ENCODE measurements at places on chromosomes 6 and 20. TPM values are rescaled to one million over a fixed set of nuclear protein-coding genes. Genes with fewer than 3 reads are reported as not detected.
A peak's percentile ranks its signal among the peaks of the same experiment; 100 is the strongest.

Gene RFX6
- total RNA-seq, result not detected

Gene FILIP1
- total RNA-seq, result 3.3 TPM

Gene RAD21L1
- total RNA-seq, result 3.0 TPM

Gene PPP1R16B
- 1.3 TPM for total RNA-seq

DNA sequence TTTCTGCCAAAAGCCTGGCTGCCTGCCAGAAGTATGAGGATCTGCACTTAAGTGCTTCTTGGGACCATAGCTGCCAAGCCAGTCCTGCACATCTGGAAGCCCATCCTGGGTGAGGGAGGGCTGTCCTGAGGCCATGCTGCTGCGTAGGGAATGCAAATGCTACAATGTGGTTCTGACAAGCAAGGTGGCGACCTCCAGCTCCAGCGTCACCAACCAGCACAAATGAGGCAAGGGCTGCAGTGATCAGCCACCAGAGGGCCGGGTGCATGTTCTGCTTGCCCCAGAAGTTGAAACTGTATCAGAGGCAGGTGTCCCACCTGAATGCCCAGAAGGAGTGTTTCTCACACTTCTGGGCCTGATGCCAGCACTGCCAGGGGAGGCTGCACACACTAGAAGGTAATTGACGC lies 99.1 kb upstream of the KCNQ5 start:
- no peaks in the 10 kb centered on the region for H3K36me3 ChIP-seq
- no peak for DNase-seq
- H3K27ac ChIP-seq, result no peak overlapping the region
- no peaks in the 10 kb centered on the region for H3K4me1 ChIP-seq
- no peak overlapping the region for H3K4me3 ChIP-seq
- H3K27me3 ChIP-seq, result no peaks in the 10 kb centered on the region

DNA sequence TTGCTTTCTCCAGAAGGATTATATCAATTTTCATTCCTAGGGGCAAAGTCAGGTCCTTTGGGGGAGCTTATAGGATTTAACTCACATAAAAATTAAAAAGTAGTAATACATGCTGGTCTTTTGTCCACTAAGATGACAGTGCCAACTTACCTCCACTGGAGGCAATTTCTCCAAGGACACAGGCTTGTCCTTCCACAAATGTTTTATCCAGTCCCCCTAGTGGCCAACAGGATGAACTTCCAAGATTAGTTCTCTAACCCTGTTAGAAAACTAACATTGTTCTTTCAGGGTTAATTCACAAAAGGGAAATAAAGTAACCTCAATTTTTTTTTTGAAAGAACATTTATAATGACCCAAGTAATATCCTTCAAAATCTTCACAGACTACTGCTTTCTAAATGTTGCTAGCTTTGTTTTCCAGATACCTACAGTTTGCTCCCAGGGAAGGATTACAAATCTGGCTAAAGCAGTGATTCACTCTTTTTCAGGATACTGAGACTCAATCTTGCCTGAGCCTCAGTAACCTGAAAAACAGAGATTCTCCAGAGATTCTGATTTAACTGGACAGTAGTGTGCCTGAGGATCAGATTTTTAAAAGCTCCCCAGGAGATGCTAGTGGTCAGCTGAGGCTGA lies 31.7 kb upstream of the UBR2 start:
- no peaks in the 10 kb centered on the region for H3K27me3 ChIP-seq
- peak; percentile 24 for DNase-seq
- no peak overlapping the region for H3K4me3 ChIP-seq
- no peak overlapping the region for H3K27ac ChIP-seq

DNA sequence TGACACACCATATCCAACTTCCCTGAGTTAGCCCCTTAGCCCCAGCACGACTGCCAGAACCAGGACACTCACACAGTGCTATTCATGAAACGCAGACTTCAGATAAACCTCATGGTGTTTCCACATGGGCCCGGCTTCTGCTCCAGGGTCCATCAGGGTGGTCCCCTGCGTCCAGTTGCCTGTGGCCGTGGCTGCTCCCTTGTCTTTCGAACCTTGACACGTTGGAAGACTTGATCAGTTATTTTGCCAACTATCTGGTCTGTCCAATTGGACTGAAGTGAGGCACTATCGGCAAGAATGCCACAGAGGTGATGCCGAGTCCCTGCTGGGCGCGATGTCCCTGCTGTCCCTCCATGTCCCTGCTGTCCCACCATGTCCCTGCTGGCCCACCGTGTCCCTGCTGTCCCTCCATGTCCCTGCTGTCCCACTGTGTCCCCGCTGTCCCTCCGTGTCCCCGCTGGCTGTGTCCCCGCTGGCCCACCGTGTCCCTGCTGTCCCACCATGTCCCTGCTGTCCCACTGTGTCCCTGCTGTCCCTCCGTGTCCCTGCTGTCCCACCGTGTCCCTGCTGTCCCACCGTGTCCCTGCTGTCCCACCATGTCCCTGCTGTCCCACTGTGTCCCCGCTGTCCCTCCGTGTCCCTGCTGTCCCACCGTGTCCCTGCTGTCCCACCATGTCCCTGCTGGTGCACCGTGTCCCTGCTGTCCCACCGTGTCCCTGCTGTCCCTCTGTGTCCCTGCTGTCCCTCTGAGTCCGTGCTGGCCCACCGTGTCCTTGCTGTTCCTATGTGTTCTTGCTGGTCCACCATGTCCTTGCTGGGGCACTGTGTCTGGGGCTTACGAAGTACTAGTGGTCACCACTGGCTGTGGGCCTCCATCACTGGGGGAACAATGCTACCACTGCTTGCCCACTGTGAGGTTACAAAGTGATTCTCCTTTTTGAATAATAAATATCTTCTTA lies 251.4 kb downstream of the DLL1 start:
- H3K4me1 ChIP-seq, result no peaks in the 10 kb centered on the region
- H3K27me3 ChIP-seq, result no peaks in the 10 kb centered on the region
- no peak for DNase-seq
- no peak overlapping the region for H3K4me3 ChIP-seq
- no peak overlapping the region for H3K27ac ChIP-seq

- DNase-seq, result no peak
- H3K36me3 ChIP-seq, result no peaks in the 10 kb centered on the region
- no peaks in the 10 kb centered on the region for H3K27me3 ChIP-seq
- H3K4me3 ChIP-seq, result no peak overlapping the region
Measured at GRCh38 chr20:45817376-45818194, 5.1 kb downstream of the UBE2C start.

DNA sequence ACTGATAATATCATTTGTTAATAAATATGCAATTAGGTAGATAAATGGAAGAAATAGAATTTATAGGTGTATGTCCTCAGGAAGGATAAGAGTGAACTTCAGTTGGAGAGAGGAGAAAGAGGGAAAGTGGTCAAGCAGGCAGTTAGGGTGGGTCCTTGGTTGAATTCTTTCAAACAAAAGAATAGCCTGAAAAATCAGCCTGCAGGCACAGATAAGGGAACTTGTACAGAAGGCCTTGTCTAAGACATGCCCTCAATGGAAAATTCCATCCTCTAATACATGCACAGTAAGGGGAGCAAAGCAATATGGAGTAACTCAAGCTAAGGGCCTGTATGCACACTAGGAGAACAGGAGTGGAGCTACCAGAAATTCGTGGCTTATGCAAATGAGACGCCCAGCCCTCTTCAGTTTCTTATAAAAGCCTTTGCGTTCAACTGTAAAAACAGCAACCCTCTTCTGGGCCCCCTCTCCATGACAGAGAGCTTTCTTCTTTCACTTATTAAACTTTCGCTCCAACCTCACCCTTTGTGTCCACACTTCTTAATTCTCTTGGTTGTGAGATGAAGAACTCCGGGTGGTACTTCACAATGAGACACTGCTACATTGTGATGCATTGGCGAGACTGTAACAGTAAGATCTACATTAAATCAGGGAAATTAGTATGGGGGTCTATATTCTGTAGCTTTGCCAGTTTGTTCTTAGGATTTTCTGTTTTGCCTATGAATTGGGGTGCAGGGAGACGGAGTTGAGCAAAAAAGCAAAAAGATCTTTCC lies 147.0 kb downstream of the HS3ST5 start:
- no peak overlapping the region for H3K4me3 ChIP-seq
- no peak for DNase-seq
- no peaks in the 10 kb centered on the region for H3K27me3 ChIP-seq
- no peaks in the 10 kb centered on the region for H3K36me3 ChIP-seq
- H3K4me1 ChIP-seq, result no peaks in the 10 kb centered on the region
- H3K27ac ChIP-seq, result no peak overlapping the region

DNA sequence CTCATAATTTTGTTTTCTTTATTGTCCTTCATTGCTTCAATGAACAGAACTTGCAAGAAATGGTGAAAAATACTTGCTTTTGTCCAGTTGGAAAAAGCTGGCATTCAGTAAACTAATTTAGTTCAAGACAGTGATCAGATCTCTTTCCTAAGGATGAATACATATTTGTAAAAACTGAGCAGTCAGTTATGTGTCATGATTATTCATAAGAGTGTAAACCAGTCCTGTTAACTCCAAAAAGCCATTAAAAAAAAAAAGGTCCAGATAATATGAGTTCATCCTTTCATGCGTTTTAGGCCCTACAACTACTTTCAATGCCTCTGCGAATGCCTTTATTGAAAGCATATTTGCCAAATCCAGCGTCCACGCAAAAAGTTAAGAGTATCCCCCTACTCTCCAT lies 609 bp downstream of the PGM3 start:
- no peak for DNase-seq
- no peaks in the 10 kb centered on the region for H3K27me3 ChIP-seq
- H3K4me1 ChIP-seq, result peaks cover 3% of the 10 kb centered on the region
- H3K4me3 ChIP-seq, result peak overlapping the region; percentile 93
- no peaks in the 10 kb centered on the region for H3K36me3 ChIP-seq
- peak overlapping the region; percentile 88 for H3K27ac ChIP-seq

GRCh38 chr6:43308101-43308989 lies at the start of gene CRIP3:
TSS of gene CRIP3 (minus strand) at chr6:43308826. CDS start at chr6:43308792, 34 bp downstream.
- peak; percentile 11 for DNase-seq
- no peaks in the 10 kb centered on the region for H3K4me1 ChIP-seq
- H3K4me3 ChIP-seq, result peak within 1 kb of the TSS; percentile 13
- no peaks in the 10 kb centered on the region for H3K36me3 ChIP-seq
- peak within 1 kb of the TSS; percentile 47 for H3K27ac ChIP-seq

DNA sequence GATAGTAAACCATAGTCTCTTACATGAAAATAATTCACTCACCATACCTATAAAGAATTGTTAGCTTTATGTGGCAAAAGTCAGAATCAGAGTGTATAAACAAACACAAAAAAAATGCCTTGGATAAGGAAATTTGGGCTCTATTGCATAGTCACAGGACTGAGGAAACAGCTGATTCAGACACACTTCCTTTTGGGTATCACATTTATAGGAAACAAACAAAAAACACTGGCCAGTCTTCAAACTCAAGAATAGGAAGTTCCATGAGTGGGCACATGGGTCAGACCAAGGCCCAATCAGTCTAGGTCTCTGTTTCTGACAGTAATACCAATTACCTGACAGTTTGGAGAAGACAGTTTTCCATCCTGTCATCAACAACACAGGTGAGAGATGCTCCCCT lies 8.0 kb downstream of the SLC18B1 start:
- H3K4me3 ChIP-seq, result no peak overlapping the region
- no peak for DNase-seq
- H3K27ac ChIP-seq, result no peak overlapping the region
- H3K27me3 ChIP-seq, result no peaks in the 10 kb centered on the region

DNA sequence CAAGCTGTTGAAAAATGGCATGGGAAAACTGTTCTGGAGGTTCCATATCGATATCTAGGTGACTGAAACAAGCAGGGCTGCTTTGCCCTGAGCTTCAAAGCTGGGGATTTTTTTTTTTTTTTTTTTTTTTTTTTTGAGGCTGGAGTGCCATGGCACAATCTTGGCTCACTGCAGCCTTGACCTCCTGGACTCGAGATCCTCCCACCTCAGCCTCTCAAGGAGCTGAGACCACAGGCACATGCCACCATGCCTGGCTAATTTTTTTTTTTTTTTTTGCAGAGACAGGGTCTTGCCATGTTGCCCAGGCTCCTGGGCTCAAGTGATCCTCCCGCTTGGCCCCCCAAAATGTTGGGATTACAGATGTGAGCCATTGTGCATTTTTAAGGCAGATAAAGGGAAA lies 11.0 kb downstream of the ERGIC3 start:
- no peak overlapping the region for H3K27ac ChIP-seq
- H3K4me3 ChIP-seq, result no peak overlapping the region
- DNase-seq, result no peak
- H3K36me3 ChIP-seq, result peaks cover 4% of the 10 kb centered on the region
- no peaks in the 10 kb centered on the region for H3K4me1 ChIP-seq

DNA sequence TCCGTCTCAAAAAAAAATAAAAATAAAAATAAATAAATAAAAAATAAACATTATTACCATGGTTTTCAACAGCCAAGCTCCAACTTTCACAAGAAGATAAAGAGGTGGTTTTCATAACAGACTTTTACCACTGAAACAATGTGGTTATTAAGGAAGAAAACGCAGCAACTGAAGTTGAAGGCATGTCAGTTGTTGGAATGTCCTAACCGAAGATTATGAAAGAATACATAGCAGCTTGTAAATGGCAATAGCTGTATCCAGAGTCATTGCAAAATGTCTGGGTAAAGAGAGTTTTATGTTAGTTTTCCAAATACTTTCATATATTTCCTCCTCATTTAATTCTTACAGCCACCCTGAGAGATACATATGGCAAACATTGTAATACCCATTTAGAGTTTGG lies 161.6 kb upstream of the MARCKS start:
- no peak overlapping the region for H3K4me3 ChIP-seq
- DNase-seq, result no peak
- H3K36me3 ChIP-seq, result no peaks in the 10 kb centered on the region
- H3K27ac ChIP-seq, result no peak overlapping the region

All from prostate gland (tissue), 2 donors.